ENCODE measurements at places on chromosomes 4 and X.
A peak's percentile ranks its signal among the peaks of the same experiment; 100 is the strongest.

DNA sequence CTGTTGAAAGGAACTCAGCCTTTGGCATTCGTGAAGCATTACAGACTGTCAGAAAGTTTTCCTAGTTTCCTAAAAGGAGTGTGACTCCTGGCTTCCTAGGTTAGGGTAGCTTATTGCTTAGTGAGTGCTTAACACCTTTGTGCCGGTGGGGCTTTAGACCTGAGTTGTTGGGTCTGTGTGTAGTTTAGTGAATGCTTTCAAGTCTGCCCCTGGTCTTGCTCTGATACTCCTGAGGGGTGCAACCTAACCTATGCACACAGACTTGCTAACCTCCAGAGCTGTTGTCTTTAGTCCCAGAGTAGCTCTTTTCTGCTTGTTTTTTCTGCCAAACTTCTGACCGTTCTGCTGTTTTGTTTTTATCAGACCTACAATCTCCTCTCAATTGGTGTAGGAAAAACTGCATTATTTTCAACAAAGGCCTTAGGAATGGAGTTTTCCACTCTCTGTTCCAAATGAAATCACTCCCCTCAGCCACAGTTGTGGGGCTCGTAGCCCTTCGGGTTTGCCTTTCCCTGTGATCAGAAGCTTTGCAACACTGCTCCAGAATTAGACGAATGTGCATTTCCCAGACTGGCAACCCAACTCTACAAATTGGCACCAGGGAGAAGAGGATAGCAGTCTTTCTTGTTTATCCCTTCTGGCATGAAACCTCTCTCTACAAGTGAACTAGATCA is 1399.1 kb upstream of the PCDH7 start:
- no peak for DNase-seq

GRCh38 chrX:39896951-39897740 is 200.6 kb downstream of the BCOR start:
- no peak for DNase-seq

DNA sequence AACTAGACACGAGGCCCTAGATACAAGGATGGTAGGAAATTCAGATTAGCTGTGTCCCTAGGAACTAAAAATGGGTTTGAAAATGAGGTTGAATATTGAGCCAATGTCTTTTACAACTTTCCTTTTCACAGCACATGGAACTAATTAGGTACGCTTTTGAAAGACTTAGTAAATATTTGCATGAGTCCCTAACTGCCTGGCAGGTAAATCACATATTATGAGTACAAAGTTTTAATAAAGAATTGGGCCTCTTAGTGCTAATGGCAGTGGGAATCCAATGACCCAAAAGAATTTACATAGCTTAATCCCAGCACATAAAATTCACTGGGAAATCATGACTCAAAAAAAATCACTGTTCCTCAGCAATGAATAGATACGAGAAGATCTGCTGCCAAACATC is 16.8 kb downstream of the MUC7 start:
- DNase-seq = no peak

GRCh38 chrX:82748906-82749505 is 759.1 kb upstream of the POU3F4 start:
- no peak for DNase-seq

- no peak for DNase-seq
Observed at GRCh38 chrX:36443007-36443406, 523.5 kb downstream of the CFAP47 start.

GRCh38 chr4:147940171-147940570 is 208.3 kb downstream of the ARHGAP10 start:
- no peak for DNase-seq

DNA sequence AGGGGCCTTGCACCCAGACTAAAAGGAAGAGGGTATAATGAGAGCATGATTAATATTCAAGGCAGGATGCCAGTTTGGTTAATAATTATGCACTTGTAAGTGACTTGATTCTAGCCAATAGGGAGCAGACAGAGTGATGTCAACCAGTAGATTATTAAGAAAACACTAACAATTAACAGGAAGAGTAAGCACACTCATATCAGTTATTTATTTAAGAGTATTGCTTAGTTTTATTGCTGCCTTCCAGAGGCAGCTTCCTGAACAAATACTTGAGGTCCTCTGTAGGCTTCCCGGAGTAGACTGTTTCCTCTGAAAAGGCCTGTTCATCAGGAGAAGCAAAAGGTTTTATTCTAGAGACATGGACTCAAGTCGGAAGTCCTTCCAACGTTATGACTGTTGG is 129.1 kb upstream of the AFF2 start:
- no peak for DNase-seq

DNA sequence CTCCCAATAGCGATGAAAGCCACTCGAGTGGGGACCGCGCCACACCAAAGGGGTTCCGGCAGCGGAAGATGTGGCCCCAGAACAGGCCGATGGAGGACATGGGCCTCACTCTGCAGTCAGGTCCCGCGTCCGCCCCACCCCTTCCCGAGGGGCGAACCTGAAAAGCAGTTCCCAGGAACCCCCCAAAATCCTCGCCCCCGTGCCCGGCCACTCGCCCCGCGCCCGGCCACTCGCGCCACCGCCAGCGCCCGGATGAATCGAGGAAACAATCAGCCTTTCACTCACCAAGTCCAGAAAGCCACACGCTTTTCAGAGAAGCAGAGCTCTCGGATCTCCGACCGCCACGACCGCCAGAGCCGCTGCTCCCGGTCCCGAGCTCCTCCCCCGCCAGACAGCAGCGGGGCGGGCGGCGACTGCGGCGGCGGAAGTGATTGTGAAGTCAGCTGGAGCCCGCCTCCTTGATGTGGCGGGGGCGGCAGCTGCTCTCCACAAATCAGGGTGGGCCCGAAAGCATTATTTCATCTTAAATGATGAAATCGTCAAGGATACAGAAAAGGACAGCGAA is at the start of gene PJA1:
TSS of gene PJA1 (minus strand) at position 367 of the 565 bp plus-strand sequence. CDS start 2,380 bp downstream, outside the sequence.
- peak; percentile 65 for DNase-seq

DNA sequence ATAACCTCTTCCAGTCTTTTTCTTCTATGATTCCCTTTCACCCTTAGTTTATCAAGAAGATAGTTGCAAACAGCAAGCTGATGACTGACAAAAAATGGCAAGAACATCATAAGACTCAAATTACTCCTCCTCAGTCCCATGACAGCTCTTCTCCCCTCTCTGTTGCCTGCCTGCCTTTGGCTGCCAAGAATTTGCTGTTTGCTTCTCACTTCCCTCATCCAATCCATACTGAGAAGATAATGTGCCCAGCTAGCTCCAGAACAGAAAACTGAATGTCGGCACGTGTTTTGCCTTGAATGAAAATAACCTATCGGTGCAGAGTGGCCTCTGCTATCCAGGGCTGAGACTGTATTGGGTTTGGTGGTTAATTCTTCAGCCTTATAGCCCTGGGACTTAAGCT is 192.1 kb downstream of the PPARGC1A start:
- DNase-seq = no peak

DNA sequence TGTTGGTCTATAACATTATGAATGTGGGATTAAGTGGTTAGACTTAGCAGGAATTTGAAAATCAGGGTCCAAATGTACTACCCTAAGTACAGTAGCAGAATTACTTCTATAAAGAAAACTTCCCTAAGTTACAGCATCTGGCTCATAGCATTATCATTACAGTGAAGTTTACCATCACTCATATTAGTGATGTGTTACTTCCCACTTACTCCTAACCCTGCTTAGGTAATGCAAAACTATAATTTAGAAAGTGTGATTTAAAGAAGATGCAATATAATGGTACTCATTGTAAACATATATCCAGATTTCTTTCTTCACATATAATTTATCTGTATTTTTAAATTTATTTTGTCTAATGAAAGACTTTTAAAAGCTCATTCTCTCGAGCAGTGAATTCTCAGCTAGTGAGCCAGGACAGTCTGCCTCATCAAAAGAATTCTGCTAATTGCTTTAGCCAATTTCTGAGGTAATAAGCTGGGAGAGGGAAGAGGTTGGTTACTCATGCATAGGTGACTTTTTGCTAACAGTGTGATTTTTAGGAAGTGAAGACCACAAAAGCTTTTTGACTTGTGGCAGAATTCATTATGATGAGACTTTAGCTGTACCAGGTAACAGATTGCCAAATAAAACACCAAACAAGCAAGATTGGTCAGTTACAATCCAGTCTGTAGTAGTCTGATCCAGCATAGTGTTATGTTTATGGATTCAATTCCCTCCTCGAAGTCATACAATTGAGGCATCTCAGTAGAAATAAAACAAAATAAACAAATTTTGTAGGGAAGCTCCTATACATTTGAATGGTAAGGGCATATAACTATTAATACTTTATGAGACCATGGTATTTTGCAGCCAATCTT is 21.0 kb downstream of the PLS3 start:
- no peak for DNase-seq

DNA sequence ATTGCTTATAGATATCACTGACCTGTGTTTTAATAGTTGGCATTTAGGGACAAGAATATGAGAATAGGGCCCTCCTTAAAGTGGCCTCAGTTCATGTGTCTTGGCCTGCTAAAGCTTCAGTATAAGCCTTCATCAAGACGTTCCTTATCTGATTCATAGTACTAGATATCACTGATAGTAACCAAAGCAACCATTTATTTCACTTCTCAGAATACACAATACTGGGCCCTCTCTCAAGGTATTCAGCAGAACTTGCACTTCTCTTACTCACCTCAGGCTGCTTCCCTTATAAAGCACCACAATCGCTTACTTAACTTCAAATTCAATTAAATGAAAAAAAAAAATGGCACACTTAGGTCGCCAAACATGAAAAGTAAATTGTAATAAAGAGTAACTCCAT is 259.4 kb upstream of the PCDH7 start:
- DNase-seq = no peak

- no peak for DNase-seq
Observed at GRCh38 chr4:123259676-123260646, 136.6 kb upstream of the SPRY1 start.

DNA sequence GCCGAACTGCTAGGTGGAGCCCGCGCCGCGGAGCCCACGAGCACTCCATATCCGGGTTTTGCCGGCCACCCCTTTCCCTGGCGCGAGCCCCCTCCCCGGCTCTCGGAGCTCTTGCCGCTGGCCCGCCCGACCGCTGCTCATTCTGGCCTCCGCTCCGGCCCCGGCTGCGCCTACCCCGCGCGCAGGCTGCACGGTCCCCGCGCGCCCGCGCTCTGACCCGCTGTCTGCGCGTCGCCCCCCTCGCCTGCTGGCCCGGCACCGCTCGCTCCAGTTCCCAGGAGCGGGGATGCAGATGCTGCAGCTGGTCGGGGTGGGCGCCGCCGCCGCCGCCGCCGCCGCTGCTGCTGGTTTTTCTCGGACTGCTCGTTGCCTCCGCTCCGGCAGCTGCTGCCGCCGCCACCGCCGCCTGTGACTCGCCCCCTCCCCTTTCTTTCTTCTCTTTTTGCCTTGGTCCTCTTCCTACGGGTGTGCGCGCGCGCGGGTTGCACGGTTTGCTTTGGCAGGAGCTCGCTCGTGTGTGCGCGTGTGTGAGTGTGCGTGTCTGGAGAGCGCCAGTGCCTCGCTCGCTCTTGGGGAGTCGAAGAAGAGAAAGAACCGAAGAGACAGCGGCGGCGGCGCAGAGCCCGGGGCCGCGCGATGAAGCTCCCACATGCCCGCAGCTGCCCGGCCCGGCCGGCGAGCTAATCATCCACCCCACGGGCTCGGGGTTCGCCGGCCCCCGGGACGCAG is at the start of gene ADGRL3:
TSS of gene ADGRL3 (plus strand) at position 140 of the 729 bp plus-strand sequence.
- DNase-seq = no peak

DNA sequence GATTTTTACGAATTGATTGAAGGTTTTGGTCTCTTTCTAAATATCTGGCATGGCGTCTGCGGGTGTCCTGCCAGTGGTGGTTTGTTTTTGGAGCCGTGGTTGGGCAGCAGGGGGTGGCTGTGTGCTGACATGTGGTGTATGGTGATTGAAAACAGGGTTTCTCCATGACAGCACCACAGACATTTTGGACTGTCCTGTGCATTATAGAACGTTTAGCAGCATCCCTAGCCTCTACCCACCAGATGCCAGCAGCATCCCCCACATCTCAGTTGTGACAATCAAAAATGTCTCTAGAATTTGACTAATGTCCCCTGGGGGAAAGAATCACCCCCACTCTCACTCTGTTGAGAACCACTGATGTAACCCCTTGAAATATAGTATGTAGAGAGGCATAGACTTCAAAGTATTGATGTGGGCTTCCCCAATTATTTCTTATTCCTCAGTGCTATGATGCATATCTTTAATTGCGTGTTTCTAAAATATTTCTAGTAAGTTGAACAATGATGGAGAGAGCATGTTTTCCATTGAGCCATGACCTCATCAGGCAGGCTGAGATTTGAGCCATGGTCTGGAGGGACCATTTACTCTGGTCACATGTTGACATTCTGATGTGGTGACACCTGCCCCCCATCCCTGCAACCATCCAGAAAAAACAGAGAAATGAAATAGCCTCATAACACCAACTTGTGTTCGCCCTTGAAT is 77.4 kb upstream of the MID1 start:
- no peak for DNase-seq

DNA sequence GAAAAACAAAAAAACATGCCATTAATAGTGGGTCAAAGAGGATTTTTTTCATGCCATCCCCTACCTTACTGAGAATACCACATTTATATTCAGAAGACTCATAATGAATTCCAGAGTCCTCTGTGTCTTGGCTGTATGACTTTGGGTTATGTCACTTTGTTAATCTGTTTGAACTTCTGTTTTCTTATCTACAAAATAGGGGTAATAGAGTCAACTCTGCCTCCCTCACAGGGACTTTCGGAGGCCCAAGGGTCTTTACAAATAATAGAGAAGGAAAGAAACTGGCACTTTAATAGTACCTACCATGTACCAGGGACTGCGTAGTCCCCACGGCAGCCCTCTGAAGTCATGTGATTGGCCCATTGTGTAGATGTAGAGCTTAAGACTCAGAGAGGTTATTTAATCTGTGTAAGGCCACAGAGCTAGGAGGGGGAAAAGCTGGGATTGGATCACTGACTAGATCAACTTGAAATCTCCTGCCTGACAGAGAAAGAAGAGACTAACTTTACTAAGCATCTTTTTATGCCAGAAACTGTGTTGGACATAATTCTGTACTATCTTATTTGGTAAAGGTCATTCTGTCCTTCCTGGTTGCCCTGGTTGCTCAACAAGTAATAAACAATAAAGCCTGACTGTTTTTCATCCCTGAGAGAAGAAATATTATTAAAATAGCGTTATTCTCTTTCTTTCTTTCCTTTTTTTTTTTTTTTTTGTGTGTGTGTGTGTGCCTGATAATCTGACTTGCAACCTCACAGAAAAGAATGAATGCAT is 59.6 kb downstream of the NFKB1 start:
- no peak for DNase-seq

DNA sequence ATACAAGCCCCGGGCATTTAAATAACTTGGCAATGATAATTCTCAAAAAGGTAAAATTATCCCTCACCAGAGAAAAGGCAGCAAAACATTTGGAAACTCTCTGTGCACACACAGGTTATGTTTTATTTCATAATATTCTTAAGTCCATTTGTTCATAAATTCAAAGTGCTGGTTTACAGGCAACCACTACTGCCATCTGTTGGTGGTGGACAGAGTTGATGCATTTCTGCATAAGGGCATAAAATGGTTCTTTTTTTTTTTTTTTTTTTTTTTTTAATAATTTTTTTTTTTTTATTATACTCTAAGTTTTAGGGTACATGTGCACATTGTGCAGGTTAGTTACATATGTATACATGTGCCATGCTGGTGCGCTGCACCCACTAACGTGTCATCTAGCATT is 31.5 kb upstream of the IL21 start:
- peak; percentile 71 for DNase-seq

- no peak for DNase-seq
Observed at GRCh38 chr4:52106660-52107059, 55.6 kb downstream of the SPATA18 start.

All from activated CD4-positive, alpha-beta T cell treated with anti-CD3 and anti-CD28 coated beads, Interleukin-2, amount 50 U/mL, for 48 hours (primary cell).